ENCODE measurements at places on chromosomes 3 and 15.

DNA sequence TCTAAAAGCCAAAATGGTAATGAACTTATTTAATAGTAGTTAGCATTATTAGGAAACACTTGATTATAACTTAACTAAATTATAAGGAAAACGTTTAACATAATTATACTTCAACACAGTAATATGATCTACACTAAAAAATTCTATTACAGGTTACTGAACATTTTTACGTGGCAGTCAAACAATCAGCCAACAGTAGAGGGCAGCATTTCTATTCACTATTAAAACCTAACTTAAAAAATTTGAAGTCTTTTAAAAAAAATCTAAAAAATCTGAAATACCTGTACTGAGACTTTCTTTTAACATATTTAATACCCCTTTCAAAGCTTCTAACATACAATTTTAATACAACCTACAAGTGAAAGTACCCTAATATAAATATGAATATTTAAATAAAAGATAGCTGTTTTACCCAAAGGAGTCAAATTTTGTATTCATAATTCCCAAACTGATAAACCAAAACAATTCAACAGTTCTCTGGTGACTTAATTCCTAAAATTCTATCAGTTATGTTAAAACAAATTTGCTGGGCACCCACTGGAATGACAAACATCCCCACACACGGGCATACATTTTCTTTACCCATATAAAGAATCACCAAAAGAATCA is 41.5 kb downstream of the DLG1 start:
- DNase-seq: peak; percentile 15

DNA sequence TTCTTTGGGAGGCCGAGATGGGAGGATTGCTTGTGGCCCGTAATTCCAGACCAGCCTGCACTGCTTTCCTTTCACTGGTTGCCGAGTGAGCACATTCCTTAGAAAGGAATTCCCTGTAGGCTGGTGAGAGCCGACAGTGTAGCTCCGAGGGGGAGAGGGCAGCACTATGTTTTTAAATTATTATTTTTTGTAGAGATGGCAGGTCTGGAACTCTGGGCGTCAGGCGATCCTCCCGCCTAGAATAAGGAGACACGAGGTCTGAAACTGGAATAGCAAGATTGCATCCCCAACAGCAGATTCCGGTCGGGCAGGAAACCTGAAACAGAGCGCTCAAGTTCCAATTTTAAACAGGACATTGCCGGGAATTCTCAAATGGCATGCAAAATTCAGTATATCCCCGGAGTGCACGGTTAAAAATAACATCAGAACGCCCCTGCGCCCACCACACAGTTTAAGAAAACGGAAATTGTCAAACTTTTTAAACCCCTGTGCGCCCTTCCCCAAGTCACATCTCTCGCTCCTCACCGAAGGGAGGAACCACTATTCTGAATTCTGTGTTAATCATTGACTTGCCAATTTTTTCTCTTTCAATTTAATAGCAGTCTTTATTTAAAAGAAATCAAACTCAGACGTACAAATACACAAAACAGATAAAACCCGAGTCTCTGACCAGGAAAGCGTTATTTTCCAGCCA is 643 bp upstream of the RNU5B-1 start:
- DNase-seq: no peak

DNA sequence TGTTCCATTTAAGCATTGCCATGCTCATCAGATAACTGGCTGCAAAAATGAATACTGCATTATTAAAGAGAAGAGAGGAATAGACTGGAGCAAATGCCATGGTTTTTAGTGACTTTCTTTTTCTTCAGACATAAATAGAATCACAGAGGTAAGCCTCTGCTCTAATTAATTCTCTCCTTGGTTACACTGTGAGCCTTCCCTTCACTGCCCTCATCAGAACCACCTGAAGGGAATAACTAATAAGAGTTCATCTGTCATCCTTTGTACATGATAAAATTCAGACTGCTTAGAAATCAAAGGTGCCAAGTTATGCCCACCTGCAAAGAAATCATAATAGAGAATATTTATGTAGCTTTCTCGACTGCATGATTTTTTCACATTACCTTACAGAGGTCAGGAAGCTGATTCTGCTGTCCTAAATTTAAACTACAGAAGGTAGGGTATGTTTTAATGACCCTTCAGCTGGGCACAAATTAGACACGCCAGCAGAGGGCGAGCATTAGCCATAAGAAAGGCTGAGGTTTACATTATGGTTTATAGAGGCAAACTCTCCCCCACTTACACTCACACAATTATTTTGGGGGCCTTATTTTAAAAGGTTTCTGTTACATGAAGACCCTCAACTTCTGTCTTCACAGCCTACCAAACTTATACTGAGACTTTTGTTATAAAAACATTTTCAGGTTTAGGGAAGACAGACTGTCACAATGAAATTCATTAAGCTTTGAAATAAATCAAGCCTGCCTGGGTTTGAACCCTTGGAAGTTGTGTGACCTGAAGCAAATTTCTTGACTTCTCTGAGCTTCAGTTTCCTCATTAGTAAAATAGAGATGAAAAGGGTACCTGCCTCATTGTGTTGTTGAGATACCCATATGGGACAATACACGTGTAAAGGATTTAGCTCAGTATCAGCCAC is 15.3 kb upstream of the UNC13C start:
- no peak for DNase-seq

DNA sequence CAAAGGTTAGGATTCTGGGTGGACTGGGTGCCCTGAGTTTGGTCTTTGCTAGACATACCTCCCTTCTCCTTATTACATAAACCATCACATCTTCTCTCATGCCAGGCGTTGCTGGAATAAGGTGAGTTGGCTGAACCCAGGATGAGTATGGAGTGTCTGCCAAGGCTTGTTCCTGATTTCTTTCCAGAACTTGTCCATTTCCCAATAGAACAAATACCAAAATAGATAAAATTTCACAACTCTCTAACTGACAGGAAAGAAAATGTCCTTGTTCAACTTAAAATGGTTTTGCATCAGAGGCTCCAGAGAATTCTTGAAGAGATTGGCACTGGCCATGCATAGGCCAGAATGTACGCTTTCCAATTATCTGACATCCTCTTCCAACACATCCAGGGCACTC is 291.9 kb downstream of the IGSF11 start:
- DNase-seq: no peak

GRCh38 chr15:55037071-55037470 is 159.7 kb downstream of the RSL24D1 start:
- DNase-seq: no peak

- DNase-seq: no peak
Measured at GRCh38 chr3:106305127-106305526, 436.3 kb upstream of the CBLB start.

DNA sequence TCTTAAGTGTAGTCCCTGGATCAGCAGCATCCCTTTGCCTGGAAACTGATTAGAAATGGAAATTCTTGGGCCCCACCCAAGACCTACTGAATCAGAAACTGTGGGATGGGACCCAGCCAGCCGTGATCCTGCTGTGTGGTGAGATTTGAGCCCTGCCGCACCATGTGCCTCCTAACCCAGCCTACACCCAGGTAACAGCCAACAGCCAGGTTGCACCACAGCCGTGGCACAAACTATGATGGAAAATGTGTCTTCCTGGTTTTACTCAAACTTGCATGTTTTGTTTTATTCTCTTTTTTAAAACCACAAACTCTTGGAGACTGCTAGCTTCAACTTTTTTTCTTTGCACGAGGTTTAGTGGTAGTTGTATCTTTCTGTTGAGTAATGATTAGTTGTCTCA is 2.6 kb downstream of the LIMD1 start:
- no peak for DNase-seq

- no peak for DNase-seq
Measured at GRCh38 chr3:102593812-102594602, 159.2 kb downstream of the ZPLD1 start.

DNA sequence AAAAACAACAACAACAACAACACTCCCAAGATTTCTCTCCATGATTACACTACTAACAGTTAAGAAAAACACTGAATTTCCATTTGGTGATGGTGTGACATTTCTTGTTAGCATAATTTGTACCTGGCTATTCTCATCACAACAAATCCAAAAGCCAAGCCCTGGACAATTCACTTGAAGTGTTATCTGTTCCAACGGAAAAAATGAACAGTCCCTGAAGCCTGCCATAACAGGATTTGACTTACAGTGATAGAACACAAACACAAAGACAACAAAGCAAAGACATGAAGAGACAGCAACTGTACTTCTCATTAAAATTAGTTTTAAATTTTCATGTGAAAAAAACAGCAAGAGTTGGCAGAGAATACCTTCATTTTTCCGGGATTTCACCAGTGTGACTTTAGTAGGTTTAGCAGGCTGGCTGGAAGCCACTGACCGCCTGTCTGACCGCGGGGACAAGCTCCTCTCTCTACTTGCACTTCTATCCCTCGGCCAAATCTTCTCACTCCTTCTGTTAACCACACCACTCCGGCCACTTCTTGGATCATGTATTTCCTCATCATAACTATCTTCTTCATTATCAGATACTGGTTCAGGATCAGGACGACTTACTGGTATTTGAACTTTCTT is 56.3 kb downstream of the TJP1 start:
- DNase-seq: no peak

DNA sequence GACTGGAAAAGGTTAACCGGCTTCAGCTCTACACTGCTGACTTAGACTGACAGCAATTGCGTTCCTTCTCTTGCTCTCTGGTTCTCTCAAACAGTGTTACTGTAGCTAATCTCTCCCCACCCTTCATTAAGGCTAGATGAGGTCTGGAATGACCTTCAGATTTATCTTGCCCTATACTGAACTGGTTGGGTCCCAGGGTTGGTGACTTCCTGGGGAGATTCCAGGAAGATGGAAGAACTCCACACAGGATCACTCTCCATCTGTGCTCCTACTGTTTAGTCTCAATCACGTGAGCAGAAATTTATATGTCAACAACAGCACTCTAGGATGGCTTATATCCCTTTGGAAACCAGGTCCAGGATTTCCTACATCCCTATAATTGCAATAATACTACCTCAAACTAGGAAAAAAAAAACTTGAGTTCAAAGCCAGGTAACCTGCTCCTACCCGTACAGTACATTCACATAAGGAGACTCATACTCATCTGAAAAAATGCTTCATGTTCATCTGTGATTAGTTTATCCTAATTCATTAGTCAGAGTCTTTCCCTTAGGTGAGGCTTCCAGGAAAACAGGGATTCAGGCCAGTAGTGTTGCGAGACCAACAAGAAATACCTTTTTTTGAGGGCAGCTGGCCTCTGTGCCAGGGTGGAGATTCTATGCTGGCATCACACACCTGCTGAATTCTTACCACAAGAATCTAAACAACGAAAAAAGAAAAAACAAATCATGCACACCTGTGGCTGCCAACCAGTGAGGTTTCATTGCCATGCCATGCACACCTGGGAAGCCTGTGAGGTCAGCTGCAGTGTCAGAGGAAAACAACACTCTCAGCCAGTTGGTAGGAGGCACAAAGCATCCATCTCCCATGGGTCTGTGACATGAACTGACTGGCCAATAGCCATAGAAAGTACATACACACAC is 297.3 kb downstream of the MECOM start:
- DNase-seq: no peak

DNA sequence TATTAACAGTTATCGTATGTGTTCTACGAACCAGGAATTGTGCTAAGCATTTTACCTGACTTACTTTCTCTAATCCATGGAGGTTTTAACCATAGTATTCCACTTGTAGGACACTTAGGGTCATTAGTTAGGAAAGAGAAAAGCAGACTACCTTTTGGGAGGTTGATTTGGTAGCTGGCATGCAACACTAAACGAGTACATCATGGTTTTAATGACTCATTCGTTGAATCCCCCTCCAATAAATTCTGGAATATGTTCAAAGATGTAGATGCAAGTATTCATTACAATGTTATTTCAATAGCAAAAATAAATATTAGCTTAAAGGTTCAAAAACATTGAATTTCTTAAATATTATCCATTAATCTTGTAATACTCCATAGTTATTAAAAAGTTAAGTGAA is 162.5 kb downstream of the FMN1 start:
- no peak for DNase-seq

GRCh38 chr15:69627548-69628158 is 175.0 kb downstream of the RPLP1 start:
- no peak for DNase-seq

DNA sequence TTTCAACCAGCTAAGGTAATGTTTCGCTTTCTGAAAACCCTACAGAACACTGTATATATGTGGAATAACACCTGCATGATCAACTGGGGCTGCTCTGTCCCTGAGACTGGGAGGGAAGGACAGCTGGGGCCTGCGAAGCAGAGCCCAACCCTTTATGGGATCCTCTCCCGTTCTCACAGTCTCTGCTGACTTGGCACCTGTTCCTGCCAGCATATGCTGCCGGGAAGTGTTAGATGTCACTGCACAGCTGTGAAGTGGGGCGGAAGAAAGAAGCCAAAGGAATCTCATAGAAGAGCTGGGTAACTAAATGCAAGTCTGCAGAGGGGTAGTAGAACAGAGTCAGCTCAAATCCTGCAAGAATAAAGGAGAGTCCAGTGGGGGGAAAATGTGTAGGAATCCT is 29.6 kb downstream of the LRRC3B start:
- no peak for DNase-seq

GRCh38 chr3:184593928-184594303 is 32.3 kb downstream of the EPHB3 start:
- DNase-seq: no peak

Data from GM06990 (cell line).